Activated T-helper 1 cell treated with anti-CD3 and anti-CD28 coated beads, Interleukin-12 subunit alpha, Interleukin-12 subunit beta, Interleukin-2, Interleukin-4 antibody, amounts not matched to agents 30 ng/mL and 10 ng/mL and 1 ng/mL, durations not matched to agents 14 hours and 24 hours and 36 hours (primary cell): ENCODE measurements at places on chromosomes 3 and 15. TPM values are rescaled to one million over a fixed set of nuclear protein-coding genes. Genes with fewer than 3 reads are reported as not detected.

DNA sequence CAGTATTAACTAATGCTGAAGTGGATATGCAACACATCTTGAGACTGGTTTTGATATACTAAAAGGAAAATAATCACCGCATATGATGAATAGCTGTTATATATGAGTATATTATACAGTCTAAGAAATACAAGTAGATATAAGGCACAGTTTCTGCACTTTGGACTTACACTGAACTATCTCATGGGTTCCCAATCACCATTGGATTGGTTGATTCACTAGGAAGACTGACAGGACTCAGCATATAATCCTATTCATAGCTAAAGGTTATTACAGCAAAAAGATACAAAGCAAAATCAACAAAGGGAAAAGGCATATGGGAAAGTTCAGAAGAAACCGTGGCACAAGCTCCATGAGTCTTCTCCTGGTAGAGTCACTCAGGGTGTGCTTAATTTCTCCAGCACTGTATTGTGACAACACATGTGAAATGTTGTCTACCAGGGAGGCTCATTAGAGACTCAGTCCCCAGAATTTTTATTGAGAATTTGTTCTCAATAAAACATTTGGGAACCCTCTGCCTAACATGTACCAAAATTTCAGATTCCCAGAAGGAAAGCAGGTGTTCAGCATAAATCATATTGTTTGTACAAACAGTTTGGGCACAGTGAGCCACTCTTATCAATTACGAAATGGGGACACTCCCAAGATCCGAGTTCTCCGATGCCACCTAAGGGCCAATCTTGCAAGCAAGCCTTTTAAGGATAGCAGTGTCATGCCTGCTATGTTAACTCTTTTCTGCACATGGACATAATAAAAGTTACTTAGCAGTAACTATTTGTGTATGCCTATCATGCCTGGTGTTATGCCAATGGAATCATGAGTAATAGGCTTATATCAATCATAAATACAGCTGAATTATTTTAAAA, 26.8 kb downstream of the CMC1 start:
- no peak overlapping the region for H3K27ac ChIP-seq
- H3K4me3 ChIP-seq: no peak overlapping the region
- H3K36me3 ChIP-seq: peaks cover 39% of the 10 kb centered on the region
- H3K27me3 ChIP-seq: no peaks in the 10 kb centered on the region
- no peak for DNase-seq
- peaks cover 10% of the 10 kb centered on the region for H3K4me1 ChIP-seq

DNA sequence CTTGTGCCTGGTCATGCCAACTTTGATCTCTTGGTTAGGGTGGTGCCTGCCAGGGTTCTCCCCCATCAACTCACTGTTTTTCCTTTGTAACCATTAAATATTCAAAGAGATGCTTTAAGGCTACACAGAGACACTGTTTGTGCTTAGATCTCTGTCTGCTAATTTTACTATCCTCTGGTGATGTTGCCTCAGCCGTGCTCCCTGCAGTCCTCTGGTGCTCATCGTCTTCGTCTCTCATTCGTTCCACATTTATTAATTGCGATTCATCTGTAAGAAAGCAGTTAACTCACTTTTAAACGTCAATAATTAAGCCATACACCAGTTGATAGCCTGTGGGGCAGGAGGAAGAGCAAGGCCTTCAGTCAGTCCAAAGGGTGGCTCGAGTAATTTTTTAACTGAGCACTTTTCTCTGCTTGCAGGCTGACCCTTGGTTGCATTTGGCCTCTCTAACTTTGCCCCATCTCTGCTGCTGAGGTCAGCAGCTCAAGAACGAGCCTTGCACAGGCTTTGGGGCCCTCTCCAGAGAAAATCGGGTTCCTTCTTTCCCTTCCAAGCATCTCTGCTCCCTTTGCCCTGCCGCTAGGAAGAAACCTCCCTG, 62.9 kb downstream of the KLF15 start:
- no peaks in the 10 kb centered on the region for H3K4me1 ChIP-seq
- no peak overlapping the region for H3K27ac ChIP-seq
- H3K36me3 ChIP-seq: no peaks in the 10 kb centered on the region

DNA sequence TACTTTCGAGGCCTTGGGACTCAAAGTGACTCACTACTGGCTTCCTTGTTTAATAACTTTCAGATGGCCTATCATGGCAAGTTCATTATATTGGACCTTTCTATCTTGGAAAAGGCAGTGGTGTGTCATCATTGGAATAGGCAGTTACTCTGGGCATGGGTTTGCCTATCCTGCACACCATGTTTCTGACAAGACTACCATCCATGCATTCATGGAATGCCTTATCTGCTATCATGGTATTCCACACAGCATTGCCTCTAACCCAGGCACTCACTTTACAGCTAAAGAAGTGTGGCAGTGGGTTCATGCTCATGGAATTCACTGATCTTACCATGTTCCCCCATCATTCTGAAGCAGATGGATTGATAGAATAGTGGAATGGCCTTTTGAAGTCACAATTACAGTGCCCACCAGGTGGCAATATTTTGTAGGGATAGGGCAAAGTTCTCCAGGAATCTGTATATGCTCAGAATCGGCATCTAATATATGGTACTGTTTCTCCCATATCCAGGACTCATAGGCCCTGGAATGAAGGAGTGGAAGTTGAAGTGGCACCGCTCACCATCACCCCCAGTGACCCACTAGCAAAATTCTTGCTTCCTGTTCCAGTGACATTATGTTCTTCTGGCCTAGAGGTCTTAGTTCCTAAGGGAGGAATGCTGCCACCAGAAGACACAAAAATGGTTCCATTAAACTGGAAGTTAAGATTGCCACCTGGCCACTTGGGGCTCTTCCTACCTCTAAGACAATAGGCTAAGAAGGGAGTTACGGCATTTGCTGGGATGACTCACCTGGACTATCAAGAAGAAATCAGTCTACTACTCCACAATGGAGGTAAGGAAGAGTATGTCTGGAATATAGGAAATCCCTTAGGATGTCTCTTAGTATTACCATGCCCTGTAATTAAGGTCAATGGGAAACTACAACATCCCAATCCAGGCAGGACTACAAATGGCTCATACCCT, 1161.4 kb downstream of the SI start:
- no peaks in the 10 kb centered on the region for H3K4me1 ChIP-seq
- no peak for DNase-seq
- no peaks in the 10 kb centered on the region for H3K36me3 ChIP-seq
- no peaks in the 10 kb centered on the region for H3K27me3 ChIP-seq

DNA sequence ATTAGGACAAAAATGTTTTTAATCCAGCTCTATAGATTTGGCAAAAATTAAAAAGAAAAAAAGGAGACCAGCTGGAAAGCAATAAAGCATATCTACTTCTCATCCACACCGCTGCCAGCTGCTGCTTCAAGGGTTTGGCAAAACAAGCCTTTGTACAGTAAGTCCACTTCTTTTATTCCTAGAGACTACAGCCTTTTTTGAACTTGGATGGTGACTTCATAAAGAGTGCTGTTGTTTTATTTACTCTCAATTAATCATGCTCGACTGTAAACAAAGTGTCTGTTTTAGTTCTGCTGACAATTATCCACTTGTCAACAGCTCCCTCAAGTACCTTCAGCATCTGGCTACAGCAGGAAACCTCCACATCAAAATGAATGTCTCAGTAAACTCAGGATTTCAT, 12.3 kb upstream of the FOXB1 start:
- H3K27ac ChIP-seq: no peak overlapping the region
- no peaks in the 10 kb centered on the region for H3K36me3 ChIP-seq
- no peak overlapping the region for H3K4me3 ChIP-seq
- H3K4me1 ChIP-seq: peaks cover 26% of the 10 kb centered on the region
- no peak for DNase-seq

DNA sequence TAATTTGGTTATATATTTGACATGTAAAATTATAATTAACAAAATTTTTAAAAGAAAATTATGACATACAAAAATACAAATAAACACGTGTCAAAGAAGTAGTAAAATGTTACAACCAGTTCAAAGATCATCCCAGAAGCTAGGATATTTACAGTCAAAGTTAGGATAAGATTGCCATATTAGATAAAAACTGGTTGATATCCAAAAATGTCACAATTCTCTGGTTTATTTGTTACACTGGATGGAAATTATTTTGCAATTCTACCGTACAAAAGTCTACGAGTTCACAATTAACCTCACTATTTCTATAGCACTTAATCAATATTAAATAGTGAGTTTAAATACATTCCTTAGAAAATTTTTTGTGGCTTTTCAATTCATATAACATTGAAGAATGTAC, 673.8 kb downstream of the GBE1 start:
- H3K4me3 ChIP-seq: no peak overlapping the region
- no peaks in the 10 kb centered on the region for H3K36me3 ChIP-seq
- DNase-seq: no peak
- no peaks in the 10 kb centered on the region for H3K4me1 ChIP-seq

DNA sequence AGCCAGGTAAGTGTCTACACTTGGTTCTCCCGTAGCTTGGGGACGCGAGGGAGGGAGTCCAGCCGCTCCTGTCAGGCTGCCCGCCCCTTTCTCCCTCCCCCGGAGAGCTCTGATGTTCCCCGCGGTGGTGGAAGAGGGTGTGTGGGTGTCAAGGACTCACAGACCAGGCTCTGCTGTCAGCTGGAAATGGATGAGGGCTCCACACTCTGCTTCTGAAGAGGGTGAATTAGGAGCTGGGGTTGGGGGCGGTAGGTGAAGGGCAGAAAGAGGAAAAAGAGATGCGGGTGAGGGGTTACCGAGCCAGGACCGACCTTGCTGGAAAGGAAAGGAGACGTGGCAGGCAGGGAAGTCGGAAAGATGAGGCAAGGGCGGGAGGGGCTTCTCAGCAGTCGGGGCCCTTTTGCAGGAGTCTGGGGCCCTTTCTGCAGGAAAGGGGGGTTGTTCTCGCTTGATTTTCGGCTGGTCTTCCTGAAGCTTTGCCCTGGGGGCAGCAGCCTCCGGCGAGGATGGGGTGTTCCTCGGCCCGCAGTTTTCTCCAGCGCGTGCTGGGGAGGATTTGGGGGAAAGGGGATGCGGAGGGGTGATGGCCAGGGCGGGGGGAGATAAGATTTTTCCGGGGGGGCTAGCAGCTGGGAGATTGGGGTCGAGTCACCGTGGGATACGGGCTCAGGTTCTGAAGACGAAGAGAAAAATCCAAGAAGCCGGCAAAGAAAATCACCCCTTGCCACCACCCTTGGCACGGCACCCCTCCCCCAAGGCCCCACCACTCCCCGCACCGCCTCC, 602 bp upstream of the BAHD1 start:
- H3K4me1 ChIP-seq: peaks cover 26% of the 10 kb centered on the region

DNA sequence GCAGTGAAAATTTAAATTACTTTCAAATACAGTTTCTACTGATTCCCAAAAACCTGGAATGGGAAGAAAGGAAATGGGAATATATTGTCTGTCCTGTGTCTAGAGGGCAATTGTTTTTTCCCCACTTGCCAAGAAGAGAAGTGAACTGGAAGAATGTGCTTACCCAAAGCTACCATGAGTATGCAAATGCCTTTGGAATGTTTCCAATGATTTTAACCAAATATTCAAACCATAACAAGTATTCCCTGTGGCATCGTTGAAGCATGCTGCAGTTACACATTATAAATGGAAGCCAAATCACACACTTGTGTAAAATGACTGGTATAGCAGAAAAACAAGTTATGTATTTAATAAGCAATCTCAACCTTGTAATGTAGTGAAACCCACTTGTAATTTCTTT, 368.2 kb downstream of the GBE1 start:
- H3K4me3 ChIP-seq: no peak overlapping the region
- no peaks in the 10 kb centered on the region for H3K4me1 ChIP-seq
- no peak overlapping the region for H3K27ac ChIP-seq
- H3K36me3 ChIP-seq: no peaks in the 10 kb centered on the region
- H3K27me3 ChIP-seq: no peaks in the 10 kb centered on the region

DNA sequence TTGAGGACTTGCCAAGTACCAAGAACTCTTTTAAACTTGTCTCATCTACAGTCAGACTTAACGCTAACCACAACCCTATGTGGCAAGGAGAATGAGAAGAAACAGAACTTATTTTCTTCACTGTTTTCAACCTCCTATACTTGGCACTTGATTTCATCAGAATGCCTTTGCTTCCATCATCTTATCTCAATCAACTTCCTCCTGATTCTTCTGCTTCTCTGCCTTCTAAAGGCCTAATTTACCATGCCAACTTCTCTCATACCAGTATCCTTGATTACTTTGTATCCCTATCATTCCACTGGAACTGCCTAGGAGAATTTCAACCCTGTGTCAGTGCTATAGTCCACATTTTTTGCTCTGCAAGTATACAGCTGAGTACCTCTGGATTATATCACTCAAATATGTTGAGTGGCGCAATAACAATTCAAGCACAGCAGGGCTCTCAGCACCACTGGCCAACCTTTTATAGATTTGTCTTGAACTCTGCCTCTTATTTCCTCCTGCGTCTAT, 413.6 kb downstream of the ROBO1 start:
- no peak overlapping the region for H3K4me3 ChIP-seq
- H3K36me3 ChIP-seq: no peaks in the 10 kb centered on the region
- no peaks in the 10 kb centered on the region for H3K27me3 ChIP-seq
- DNase-seq: no peak
- H3K4me1 ChIP-seq: no peaks in the 10 kb centered on the region

DNA sequence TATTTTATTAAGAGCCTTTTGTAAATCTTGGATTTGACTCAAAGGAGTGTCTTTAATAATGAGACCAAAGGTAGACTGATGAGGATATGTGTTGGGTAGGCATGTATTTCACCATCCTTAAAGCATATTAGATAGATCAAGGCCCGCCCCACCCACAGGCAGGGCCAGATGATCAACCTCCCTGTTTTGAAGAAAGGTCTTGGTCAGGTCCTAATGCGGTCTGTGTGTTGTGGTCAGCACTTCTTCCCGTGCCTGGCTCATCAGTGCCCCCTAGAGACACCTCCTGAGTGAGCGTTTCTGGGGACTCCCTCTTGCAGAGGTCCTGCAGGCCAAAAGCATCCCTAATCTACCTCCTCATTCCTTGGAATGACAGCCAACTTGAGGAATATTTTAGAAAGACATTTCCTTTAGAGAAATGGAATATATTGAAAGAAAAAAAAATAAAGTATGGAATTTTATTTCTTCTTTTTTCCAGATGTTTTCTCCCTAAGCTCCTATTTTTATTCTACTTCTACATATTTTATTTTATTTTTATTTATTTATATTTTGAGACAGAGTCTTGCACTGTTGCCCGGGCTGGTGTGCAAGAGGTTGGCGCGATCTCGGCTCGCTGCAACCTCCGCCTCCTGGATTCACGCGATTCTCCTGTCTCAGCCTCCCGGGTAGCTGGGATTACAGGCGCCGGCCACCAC, 6.0 kb downstream of the TM4SF4 start:
- peak; percentile 16 for DNase-seq
- no peaks in the 10 kb centered on the region for H3K4me1 ChIP-seq
- no peak overlapping the region for H3K27ac ChIP-seq
- peaks cover 2% of the 10 kb centered on the region for H3K27me3 ChIP-seq
- no peaks in the 10 kb centered on the region for H3K36me3 ChIP-seq
- no peak overlapping the region for H3K4me3 ChIP-seq

GRCh38 chr15:66023311-66023972, 154.2 kb downstream of the RAB11A start:
- H3K27me3 ChIP-seq: peaks cover 19% of the 10 kb centered on the region
- no peak overlapping the region for H3K27ac ChIP-seq
- no peaks in the 10 kb centered on the region for H3K4me1 ChIP-seq
- H3K4me3 ChIP-seq: no peak overlapping the region

GRCh38 chr15:92168066-92168683, 225.5 kb upstream of the ST8SIA2 start:
- H3K4me1 ChIP-seq: no peaks in the 10 kb centered on the region
- H3K36me3 ChIP-seq: peaks cover 3% of the 10 kb centered on the region
- H3K4me3 ChIP-seq: no peak overlapping the region
- H3K27ac ChIP-seq: no peak overlapping the region
- H3K27me3 ChIP-seq: peaks cover 3% of the 10 kb centered on the region
- DNase-seq: no peak

CCDC54 gene
- total RNA-seq: not detected in 2 replicates

HACD3 gene
- total RNA-seq: 45.8 and 46.0 TPM in 2 replicates
